WTC11 (cell line): ENCODE measurements at places on chromosomes 13 and 19. TPM values are rescaled to one million over a fixed set of nuclear protein-coding genes. Genes with fewer than 3 reads are reported as not detected.
A peak's percentile ranks its signal among the peaks of the same experiment; 100 is the strongest.

DNA sequence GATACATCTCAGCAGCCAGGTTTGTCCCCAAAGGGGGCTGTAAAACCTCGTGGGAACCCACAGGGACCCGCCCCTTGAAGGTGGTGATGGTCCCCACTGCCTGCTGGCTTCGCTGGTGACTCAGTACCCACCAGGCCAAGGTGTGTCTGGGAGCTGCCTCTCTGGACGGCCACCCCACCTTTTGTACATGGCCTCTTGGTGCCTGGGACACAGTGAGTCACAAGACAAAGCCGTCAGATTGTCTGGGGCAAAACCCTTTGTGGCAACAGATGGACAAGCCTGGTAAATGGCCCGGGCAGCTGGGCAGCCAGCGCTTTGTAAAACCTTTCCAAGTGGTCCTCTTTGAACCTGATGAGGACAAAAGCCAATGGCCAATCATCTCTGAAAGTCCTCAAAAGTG lies 27.9 kb upstream of the KLF2 start:
- no peak for DNase-seq

GRCh38 chr13:90098577-90098976 lies 1248.9 kb upstream of the MIR17HG start:
- DNase-seq, result no peak

GRCh38 chr19:55703790-55704215 lies 28.8 kb downstream of the EPN1 start:
- DNase-seq, result peak; percentile 83

DNA sequence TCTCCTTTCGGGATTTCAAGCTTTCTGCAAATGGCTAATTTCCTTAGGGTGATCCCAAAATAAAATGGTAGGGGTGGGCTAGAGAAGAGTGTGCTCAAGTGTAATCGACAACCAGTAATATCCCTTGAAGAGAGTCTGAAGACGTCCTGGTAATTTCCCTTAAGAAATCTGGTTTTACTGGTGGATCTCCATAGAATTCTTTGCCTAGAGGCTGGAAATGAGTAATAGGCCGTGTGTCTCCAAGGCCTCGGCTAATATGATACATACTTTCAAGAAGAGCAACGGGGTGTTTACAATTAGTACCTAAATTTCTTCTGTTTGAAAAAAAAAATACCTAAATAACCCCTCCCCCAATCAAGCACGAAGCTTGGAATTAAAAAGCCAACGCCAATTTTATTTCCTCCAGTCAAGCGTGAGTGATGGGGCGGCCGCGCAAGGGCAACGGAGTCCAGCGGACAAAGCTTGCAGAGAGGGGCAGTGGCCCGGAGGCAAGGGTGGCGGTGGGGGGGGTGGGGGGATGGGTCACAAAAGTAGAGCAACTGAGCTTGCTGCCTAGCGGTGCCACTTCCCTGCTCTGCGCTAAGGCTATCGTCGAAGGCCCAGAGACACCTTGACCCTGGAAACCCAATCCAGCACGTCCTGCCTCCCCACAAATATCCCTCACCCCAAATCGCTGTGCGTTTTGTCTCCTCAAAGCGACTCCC lies 7.8 kb downstream of the SOX21 start:
- DNase-seq, result peak; percentile 32

DNA sequence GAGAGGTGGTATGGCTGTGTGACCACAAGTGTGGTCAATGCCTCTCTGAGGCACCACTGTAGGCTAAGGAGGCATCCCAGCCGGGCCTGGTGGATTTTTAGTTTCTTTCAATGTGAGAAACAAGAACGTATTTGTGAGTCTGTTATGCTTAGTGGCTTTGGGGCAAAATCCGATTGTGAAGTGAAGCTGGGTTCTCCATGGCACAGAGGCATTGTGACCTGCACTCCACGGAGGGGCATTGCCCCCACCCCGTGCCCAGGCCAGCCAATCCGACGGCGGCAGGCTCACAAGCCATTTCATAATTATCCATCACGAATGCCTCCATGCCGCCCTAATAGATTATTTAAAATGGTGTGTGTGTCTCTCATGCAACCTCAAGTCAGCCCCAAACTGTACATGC lies 151.6 kb downstream of the ZNF536 start:
- no peak for DNase-seq

DNA sequence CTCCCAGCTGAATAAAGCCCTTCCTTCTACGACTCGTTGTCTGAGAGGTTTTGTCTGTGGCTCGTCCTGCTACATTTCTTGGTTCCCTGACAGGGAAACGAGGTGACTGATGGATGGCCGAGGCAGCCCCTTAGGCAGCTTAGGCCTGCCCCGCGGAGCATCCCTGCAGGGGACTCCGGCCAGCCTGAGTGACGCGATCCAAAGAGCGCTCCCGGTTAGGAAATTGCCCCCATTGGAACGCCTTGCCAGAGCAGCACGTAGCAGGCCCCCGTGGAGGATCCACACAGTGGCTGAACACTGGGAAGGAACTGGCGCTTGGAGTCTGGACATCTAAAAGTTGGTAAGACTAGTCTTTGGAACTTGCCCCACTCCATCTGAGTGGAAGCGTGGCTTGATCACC lies 296.8 kb upstream of the SGCG start:
- peak; percentile 20 for DNase-seq

GRCh38 chr19:35154525-35155406 lies at the start of gene FXYD5:
FXYD5 (plus strand) TSS chr19:35154735; CDS start chr19:35155551, 816 bp downstream.
- peak; percentile 64 for DNase-seq

- DNase-seq, result no peak
These were observed 73.2 kb downstream of the GGACT start for GRCh38 chr13:100515410-100515800.

DNA sequence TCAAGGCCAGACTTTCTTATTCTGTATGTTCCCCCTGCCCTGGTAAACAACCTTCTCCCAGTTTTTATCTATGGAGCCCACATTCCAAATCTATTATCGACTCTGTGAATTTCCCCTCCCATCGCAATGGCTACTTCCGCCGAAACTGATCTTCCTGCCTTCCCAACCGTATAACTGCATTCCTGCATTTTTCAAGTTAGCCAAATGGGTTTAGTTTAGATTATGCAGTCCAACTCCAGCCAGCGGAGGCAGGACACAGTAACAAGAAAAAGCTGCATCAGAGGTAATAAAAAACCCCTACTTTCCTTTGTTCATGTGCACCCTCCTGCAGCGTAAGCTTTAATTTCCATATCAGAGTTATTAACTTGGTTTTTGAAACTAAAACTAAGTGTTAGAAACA lies 112.2 kb upstream of the ZNF91 start:
- DNase-seq, result no peak

DNA sequence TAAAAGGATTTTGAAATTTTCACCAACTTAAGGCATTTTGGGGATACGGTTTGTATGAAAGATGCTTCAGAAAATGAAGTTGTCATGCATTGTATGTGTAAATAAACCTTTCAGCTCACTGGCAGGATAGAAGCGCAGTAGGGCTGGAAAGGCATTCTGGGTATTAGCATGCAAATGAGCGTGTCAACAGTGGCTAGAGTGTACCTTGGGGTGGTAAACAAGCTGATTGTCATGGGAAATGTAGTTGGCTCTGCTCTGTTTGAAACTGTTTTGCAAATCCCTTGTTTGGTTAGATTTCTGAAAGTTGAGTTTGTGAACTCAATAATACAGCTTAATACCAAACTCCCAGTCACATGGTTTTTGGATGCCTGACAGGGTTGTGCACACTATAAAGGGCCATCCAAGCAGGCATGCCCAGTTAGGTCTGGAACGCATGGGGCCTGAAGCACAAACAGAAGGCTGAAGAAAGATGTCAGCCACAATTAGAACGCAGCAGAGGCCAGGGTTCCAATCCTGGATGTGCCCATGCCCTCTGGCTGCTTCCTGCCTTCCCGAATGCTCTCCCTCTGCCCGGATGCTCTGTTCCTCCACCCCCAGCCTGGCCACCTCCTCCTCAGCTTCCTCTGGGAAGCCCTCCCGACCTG lies 14.6 kb downstream of the GSX1 start:
- no peak for DNase-seq

DNA sequence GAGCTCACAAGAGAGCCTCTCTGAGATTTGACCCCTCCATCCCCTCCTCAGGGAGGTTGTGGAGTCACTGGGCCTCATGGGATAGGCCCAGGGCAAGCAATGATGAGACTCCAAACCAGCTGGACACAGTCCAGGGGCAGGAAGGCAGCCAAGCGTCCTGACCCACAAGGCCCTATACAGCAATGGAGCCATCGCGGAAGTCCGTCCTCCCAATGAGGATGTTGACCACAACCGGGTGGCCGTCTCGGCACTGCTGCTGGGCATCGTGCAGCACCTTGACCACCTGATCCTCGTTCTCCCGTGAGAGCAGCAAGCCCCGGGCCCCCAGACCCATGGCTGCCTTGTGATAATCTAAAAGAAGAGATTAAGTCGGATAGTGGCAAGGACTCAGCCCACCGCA lies 7.9 kb downstream of the SYDE1 start:
- no peak for DNase-seq

- peak; percentile 73 for DNase-seq
These were observed 4.9 kb downstream of the ARHGEF1 start for GRCh38 chr19:41887711-41888382.

DNA sequence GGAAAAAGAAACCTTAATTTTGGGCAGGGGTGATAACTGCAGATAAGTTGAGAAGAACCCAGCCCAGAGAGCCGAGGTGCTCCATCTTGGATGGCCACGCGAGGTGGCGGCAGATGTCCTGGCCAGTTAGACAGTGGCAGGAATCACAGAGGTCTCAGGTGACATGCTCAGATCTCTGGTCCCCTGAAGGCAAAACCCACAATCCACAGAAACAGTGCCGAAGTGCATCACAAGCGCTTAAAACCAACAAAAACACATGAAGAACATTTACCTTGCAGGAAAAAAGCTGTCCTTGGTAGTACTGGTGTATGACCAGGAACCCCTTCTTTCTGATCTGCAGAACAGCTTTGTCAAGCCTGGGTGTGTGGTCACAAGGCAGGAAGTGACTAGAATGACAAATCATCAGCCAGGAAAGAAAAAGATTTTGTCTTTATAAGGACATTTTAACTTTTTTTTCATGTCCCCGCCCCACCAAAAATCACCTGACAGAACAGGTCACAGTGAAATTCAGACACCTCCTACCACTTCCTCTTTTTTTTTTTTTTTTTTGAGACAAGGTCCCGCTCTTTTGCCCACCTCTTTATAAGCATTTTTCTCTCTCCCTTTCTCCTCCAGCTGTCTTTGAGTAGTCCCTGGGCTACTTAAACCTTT lies at the start of gene LCP1:
TSS of gene LCP1 (minus strand) at position 338 of the 651 bp plus-strand sequence. CDS start 22,515 bp downstream, outside the sequence.
- DNase-seq, result no peak

- DNase-seq, result no peak
These were observed 5.1 kb downstream of the NFKBIB start for GRCh38 chr19:38904581-38905539.

DNA sequence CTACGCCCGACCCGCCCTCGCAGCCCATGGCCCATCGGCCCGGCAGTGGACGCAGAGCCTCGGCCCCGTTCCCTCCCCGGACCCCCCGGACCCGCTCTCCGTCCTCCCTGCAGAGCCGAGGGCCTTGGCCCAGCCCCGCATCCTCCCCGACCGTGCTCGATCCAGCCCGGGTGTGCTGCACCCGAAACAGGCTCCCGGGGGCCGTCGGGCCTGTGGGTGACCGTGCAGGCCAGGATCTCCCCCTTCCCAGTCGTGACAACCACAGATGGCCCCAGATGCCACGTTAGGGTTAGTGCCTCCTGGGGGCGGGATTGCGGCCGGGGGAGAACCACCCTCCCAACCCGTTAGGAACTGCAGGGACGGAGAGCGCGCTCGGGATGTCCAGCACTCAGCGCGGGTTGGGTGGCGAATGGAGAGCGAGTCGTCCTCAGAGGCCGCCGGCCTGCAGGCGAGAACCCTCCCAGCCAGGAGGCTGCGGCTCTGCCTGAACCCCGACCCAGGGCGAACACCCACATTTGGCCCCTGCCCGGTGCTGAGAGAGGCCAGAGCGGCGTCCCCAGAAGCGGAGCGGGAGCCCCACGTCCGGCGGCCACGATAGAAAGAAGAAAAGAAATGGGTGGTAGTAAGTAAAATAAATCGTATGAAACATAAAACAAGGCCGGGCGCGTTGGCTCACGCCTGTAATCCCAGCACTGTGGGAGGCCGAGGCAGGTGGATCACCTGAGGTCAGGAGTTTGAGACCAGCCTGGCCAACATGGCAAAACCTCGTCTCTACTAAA lies 6.7 kb upstream of the MADCAM1 start:
- peak; percentile 58 for DNase-seq

- no peak for DNase-seq
These were observed 41.8 kb upstream of the CD177 start for GRCh38 chr19:43311706-43312105.

GRCh38 chr19:48053856-48054255 lies 10.0 kb upstream of the CABP5 start:
- no peak for DNase-seq

The JUNB gene
- 6.6 to 11.5 TPM (median 10.2 TPM) in 3 replicates for total RNA-seq

The NCAN gene
- total RNA-seq, result 1.9 to 3.0 TPM (median 2.5 TPM) in 3 replicates

The VSTM1 gene
- total RNA-seq, result not detected in 3 replicates

The OR7G1 gene
- not detected in 3 replicates for total RNA-seq

The DENND1C gene
- total RNA-seq, result 4.3 to 6.3 TPM (median 6.1 TPM) in 3 replicates

The PINLYP gene
- 6.4 to 11.3 TPM (median 10.6 TPM) in 3 replicates for total RNA-seq

The DPF1 gene
- total RNA-seq, result 5.2 to 6.8 TPM (median 5.9 TPM) in 3 replicates
